ENCODE measurements at places on chromosomes 16 and 17.

DNA sequence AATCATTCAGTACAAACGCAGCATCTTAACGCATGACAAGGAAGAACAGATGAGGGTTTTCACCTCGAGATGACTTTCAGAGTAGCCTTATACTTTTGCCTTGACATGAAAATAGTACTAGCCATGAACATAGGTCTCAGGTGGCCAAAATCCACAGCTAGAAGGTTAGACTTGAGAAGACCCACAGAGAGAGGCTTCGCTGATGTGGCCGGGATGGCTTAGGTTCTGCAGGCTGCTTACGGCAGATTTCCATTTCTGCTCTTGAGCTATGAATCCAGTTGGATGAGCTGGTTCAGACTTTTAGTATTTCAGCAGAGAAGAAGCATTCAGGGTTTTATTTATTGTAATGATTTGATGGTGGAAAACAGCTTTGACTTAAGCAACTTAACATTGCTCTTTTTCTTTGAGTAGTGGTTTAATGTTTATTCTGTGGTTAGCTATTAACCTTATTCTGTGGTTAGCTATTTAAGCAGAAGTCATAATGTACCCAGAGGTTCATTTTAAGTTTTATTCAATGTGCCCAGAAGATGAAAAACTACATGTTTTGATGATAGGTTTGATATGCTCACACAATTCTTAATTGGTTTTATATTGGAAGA, 7.6 kb downstream of the KRT24 start:
- no peak for DNase-seq

GRCh38 chr17:8696426-8696825, 48.2 kb downstream of the CCDC42 start:
- no peak for DNase-seq

DNA sequence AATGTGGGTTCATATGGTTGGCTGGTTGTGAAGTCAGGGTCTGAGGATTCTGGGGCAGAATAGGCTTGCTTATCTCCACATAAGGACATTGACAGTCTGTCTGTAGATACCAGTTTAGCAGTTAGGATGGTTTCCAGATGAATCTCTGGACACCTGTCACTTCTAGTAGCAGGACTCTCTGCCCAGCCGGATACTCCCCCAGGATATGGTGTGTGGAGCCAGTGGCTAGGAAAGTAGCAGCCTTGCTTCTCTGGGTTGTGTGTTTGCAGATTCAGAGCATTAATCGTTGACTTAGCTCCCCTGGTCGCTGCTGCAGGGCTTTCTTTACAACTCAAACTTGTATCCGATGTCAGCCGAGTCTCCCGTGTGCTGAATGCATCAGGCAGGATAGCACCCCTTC, 45.2 kb downstream of the CLEC16A start:
- DNase-seq, result no peak

DNA sequence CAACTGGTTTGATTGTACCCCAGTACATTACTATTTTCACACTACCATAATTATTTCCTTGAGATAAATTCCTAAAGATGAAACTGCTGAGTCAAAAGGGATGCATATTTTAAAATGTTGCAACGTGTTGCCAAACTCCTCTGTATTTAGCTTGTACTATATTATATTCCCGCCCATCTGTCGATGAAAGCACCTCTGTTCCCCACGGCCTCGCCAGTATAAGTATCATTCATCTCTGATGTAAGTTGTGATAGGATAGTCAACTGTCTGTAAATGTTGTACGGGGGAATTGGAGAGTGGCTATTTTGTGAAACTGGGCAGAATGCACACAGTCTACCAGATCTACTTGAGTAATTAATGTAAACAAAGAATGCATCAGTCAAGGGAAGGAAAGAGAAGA, 47.7 kb upstream of the TNRC6A start:
- no peak for DNase-seq

GRCh38 chr17:76253841-76254240, 11.3 kb upstream of the UBALD2 start:
- no peak for DNase-seq

DNA sequence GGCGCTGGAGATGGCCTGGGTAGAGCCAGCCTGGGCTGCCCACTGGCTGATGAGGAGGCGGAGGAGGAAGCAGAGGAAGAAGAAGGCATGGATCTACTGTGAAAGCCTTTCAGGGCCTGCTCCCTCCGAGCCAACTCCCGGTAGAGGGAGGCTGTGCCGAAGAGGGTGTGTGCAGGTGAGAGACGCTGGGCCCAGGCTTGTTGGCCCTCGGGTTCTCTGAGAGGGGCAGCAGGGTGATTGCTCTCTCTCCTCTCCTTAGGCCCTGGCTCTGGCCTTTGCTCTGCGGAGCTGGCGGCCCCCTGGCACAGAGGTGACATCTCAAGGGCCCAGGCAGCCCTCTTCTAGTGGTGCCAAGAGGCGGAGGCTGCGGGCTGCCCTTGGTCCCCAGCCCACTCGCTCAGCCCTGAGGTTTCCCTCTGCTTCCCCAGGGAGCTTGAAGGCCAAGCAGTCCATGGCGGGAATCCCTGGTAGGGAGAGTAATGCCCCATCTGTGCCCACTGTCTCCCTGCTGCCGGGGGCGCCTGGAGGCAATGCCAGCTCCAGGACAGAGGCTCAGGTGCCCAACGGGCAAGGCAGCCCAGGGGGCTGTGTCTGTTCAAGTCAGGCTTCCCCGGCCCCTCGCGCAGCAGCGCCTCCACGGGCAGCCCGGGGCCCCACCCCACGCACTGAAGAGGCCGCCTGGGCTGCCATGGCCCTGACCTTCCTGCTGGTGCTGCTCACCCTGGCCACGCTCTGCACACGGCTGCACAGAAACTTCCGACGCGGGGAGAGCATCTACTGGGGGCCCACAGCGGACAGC, 3.6 kb downstream of the TP53I13 start:
- DNase-seq, result no peak

GRCh38 chr16:20799599-20799998, 6.7 kb downstream of the ERI2 start:
- no peak for DNase-seq

DNA sequence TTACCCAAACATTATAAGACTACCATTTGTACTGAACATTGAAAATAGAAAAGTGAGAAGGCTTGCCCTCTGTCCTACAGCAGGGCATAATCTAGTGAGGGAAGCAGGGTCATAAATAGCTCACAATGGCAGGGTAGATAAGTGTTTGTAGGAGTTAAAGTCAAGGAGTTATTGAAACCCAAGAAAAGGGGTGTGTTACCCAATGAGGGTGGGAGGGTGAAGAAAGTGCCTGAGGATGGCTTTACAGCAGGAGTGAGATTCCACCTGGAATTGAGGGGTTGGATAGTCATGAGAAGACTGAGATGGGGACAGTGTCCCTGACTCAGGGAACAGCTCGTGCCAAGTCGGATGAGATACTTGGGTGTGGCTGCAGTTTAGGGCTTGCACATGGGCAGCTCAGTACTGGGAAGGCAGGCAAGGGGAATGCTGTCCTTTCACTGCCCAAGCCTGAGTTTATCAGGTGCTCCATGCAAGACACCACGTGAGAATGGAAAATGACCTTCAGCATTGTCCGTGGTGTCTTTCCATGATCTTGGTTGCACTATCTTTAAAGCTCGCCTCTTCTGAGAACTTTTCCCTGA, 393.2 kb upstream of the MAF start:
- DNase-seq, result no peak

DNA sequence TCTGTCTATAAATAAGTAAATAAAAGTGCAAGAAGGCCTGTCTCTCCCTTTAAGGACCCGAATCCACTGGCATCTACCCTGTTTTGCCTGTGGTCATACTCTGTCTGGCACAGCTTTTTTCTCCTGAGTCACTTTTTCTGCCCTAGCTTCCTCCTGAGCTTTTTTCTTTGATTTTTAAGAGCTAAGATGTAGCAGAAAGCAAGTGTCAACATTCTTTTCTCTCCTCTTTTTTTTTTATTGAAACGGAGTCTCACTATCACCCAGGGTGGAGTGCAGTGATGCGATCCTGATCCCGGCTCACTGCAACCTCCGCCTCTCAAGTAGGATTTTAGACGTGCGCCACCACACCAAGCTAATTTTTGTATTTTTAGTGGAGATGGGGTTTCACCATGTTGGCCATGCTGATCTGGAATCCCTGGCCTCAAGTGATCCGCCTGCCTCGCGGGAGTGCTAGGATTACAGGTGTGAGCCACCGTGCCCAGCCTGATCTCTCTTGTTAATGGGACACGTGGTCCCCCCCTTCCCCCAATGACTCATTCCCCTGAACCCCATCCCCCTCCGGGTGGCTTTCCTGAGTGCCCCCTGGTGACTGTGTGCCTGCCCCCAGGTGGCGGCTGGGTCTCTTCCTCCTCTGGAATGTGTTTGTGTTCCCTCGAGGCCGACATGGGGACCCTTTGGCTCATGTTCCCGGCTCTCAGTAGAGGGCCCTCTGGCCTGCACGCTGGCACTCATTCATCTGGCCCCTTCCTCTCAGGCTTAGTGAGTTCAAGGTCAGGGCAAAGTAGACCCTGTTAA, 14.2 kb downstream of the C16orf90 start:
- DNase-seq, result no peak

GRCh38 chr16:57690782-57691471, 3.7 kb upstream of the DRC7 start:
- no peak for DNase-seq

- no peak for DNase-seq
Observed at GRCh38 chr17:2192367-2193057, 111.1 kb downstream of the SMG6 start.

DNA sequence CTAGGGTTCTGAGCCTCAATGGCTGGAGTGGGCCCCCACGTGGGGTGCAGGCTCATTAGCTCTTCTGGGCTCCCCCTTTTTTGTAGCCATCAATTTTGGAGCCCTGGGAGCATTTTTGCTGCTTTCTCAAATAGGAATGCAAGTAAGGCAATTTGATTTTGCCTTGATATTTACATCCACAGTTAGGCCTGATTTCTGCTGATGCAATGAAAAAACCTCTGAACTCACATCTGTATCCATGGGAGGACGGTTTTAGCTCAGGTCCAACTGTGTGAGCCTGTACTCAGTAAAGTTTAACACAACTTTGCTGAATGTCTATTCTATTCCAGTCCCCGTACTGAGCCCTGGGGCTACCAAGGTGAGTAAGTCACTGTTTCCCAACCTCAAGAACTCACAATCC, 425.0 kb downstream of the HAPSTR1 start:
- no peak for DNase-seq

- no peak for DNase-seq
Observed at GRCh38 chr16:30437511-30438046, 7.7 kb upstream of the DCTPP1 start.

- no peak for DNase-seq
Observed at GRCh38 chr16:88465387-88465983, 12.4 kb downstream of the ZFPM1 start.

GRCh38 chr17:49388290-49388640, 26.2 kb upstream of the ZNF652 start:
- DNase-seq, result no peak

DNA sequence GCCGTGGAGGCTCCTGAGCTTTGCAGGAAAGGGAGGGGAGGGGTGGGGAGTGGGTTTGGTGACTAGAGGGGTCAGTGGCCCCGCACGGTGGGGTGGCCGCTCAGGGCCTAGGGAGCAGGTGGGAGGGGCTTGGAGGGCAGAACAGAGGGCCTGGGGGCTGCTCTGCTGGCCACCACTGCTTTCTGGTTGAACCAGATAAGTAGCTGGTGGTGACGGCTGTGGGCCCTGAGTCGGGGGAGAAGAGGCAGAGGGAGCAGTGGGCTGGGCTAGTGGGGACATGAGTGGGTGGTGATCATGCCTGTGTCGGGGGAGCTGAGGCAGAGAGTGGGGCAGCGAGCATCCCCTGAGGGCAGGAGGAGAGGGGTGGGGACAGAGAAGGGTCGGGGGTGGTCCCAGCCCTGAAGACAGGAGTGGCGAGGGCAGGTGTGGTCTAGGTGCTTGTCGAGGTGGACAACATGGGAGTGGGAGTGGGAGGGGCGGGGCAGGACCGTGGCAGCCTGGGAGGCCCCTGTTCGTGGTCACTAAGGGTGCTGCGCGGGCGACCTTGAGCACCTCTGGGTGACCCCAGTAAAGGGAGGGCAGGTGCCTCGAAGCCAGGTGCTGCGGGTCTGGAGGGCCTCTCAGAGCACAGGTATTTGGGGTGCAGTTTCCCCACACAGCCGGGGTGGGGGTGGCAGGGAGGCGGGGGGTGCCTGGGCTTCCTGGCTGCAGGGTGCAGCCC, 6.3 kb upstream of the CD7 start:
- DNase-seq, result no peak

GRCh38 chr17:43817826-43818225, 15.1 kb downstream of the MPP3 start:
- DNase-seq, result no peak

DNA sequence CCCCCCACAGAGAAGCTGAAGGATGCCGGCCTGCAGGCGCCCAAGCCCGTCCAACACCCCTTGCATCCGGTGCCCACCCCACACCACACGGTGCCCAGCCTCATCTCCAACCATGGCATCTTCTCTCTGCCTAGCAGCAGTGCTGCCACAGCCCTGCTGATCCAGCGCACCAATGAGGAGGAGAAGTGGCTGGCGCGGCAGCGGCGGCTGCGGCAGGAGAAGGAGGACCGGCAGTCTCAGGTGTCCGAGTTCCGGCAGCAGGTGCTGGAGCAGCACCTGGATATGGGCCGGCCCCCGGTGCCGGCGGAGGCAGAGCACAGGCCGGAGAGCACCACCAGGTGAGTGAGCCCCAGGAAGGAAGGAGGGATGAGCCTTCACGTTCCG, 31.5 kb downstream of the GINS2 start:
- no peak for DNase-seq

- DNase-seq, result no peak
Observed at GRCh38 chr16:68526143-68526781, 12.8 kb upstream of the ZFP90 start.

DNA sequence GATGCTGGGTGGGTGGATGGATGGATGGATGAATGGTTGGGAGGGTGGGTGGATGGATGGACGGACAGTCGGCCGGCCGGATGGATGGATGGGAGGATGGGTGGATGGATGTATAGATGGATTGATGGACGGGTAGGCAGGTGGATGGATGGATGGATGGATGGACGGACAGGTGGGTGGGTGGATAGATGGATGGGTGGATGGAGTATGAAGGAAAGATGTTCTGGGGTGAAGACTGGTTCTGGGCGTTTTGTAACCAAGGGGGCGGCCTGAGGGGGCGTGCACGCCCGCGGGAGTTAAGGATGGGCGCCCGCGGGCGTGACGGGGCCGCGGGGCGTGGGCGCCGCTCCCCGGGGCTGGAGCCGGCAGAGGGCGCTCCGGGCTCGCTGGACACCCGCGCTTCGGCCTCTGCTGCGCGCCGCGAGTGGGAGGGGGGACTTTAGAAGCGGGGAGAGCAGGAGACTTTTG, at the start of gene NECAB2:
TSS of gene NECAB2 (plus strand) at position 407 of the 468 bp plus-strand sequence. CDS start 405 bp downstream, outside the sequence.
- no peak for DNase-seq

All from occipital lobe (tissue), 3 donors.